ENCODE measurements at places on chromosomes 2 and 18.

- no peak for DNase-seq
These were observed 28.7 kb downstream of the ESCO1 start for GRCh38 chr18:21571772-21572171.

DNA sequence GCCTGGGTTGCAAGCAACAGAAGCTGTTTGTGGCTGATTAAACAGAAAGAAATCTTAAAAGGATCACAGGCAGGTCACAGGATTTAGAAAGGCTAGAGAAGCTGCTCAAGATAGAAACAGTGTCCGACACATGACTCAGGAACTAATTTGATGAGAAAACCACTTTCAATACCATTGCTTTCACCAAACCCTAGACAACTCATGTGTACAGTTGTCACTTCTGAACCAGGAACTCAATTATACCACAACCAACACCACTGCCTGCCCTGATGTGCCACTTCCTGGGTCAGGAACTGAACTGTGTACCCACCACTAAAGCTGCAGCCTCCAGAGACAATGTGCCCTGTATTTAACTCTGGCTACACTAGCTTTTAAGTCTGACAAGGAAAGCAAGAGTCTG is 56.0 kb downstream of the TMEM247 start:
- DNase-seq = peak; percentile 45

DNA sequence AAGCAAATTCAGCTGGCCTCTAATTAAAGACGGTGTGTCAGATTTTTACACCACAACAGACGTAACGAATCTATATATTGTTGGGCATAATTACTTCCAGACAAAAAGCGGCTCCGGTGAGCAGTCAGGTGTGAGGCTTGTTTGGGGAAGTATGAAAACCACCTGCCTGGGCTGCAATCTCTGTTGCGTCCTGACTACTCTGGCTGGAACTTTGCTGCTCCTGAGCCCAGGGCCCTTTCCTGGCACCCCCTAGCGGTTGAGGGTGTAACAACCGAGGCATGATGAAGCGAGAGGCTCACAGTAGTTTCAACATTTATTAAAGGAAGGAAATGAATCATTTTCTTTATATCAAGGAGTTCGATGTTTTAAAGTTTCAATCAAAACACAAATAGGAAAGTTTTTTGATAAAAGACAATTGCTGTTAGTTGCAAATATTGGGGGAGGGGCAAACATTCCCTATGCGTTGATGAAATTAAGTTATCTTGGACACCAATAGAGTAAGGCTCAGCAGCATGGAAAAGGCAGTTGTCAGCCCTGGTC is 10.6 kb upstream of the ITGB6 start:
- DNase-seq = peak; percentile 67

GRCh38 chr2:101036562-101036961 is 34.5 kb downstream of the RPL31 start:
- DNase-seq = peak; percentile 36

DNA sequence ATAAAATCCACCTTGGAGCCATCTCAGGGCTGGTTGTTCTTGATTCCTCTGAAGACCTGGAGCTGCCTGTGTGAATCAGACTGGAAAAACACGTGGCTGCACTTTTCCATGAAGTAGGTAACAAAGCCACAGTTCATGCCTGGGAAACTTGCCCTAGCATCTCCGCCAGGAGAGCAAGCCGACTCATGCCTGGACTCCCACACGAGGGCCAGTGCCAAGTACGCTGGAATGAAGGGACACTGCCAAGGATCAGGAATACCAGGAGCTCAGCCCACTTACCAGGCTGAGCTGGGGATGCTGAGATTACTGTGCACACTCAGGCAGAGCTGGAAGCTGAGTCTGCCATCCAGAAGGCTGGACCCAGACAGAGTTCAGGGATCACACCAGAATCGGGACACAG is 10.9 kb upstream of the FHL2 start:
- DNase-seq = peak; percentile 95

DNA sequence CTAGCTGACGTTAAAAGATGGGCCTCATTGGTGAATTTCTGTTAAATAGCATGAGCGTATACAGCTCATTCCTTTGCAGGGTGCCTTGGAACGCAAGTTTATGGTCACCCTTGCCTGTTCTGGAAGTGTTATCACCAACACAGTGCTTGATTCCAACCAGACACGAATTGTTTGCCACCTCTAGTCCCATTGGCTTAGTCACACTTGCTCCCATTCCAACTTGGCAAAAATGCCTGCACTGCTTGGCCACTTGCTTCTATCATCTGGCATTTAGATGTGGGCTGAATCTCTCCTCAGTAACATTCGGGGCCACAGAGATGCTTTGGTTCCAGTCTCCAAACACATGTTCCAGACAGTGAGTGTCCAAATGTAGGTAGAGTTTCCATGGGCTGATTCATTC is 27.5 kb upstream of the ACVR1 start:
- DNase-seq = no peak

DNA sequence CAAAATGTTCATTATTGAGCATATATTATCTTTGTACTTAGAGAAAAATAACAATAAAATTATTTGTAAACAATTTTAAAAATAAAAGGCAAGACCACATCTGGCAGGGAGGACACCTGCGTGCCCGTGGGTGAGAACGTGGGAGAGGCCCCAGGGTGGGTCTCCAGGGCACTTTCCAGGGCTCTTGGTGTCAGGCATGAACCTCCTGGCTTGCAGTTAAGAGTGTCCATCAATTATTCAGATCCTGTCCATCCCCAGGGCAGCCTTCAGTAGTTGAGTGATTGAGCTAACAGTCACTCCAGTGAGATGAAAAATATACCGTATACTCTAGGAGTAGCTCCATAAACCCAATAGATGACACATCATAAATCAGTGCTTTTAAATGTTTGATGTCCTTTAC is 49.7 kb downstream of the TPO start:
- no peak for DNase-seq

- no peak for DNase-seq
These were observed 51.1 kb downstream of the WDFY1 start for GRCh38 chr2:223894009-223894408.

GRCh38 chr18:79314838-79315388 is 80.8 kb upstream of the NFATC1 start:
- DNase-seq = no peak

DNA sequence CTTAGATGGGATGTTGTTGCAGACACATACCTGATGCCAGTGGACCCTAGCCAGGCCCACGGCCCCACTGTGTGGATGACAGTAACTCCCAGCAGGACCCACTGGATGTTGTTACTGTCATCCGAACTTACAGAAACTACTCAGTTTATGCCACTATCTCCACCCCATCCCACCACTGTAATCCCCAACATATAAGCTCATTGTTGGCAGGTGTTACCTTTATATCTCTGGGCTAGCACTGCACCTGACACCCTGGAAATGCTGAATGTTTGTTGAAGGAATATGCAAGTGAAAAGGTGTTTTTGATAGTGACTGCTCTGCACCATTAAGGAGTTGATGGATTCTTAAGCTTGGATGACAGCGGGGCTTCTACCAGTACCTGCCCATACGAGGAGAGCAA is 133.5 kb upstream of the ASB18 start:
- DNase-seq = no peak

GRCh38 chr18:43589611-43590151 is 312.4 kb upstream of the SYT4 start:
- no peak for DNase-seq

GRCh38 chr2:31235504-31235902 is 1.6 kb downstream of the EHD3 start:
- DNase-seq = peak; percentile 85

DNA sequence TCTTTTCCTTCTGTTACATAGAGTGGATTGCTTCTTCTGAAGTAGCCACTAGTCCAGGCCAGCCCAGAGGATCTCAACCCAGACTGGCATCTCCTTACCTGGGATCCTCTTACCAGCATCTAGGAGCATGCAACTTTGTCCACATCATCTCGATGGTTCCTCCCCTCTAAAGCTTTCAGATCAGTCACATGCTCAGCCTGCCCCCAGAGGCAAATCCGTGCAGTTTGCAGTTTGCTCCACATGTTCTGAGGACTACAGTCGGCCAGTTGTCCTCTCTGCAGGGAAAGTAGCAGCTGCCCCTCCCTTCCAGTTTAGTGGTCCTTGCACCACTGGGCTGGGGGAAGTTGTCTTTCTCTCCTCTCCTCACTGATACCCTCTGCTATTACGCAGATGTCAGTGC is 259.8 kb upstream of the APCDD1 start:
- no peak for DNase-seq

GRCh38 chr18:55579501-55580270 is 8.3 kb downstream of the TCF4 start:
- peak; percentile 78 for DNase-seq

- DNase-seq = peak; percentile 79
These were observed 13.4 kb upstream of the BOK start for GRCh38 chr2:241545106-241545505.

DNA sequence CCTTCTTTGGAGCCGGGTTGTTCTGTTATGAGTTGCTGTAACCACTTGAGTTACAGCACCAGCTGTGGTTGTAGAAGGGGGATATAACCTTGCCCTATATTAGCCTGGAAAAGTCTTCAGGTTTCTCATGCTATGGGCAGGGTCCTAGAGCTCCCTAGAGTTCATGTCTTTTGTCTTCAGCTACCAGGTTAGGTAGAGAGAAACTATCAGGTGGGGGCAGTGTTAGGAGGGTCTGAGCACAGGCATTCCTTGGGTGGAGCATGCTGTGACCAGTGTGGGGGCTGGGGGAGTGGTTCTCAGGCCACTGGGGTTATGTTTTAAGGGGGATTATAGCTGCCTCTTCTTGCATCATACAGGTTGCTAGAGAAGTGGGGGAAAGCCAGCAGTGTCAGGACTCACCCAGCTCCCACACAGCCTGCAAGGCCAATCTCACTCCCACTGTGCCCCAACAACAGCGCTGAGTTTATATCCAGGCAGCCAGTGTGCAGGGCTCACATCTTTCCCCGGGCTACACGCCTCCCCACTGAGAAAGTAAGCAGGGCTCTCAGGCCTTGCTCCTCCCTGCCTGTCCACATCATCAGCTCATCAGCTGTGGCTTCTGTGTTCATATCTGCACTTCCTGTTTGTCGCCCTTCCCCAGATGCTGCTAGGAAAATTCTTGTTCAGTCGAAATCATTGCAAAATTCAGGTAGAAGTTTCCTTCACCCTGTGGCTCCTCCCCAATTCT is 133.8 kb upstream of the NRXN1 start:
- DNase-seq = peak; percentile 3

- peak; percentile 80 for DNase-seq
These were observed 30.3 kb upstream of the SLC30A6 start for GRCh38 chr2:32135409-32135808.

DNA sequence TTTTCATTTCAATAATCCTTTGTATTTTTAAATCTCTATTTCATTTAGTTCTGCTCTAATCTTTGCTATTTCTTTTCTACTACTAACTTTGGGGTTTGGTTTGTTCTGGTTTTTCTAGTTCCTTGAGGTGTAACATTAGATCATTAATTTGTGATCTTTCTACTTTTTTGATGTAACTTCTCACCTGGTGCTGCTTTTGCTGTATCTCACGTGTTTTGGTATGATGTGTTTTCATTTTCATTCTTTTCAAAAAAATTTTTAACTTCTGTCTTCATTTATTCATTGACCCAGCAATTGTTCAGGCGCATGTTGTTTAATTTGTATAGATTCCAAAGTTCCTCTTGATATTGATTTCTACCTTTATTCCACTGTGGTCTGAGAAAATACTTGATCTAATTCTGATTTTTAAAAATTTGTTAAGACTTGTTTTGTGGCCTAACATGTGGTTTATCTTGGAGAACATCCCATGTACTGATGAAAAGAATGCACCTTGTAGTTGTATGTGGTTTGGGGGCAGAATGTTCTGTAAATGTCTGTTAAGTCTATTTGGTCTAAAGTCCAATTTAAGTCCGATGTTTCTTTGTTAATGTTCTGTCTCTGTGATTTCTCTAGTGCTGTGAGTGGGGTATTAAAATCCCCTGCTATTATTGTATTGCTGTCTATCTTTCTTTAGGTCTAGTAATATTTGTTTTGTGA is 17.3 kb upstream of the MALT1 start:
- peak; percentile 20 for DNase-seq

DNA sequence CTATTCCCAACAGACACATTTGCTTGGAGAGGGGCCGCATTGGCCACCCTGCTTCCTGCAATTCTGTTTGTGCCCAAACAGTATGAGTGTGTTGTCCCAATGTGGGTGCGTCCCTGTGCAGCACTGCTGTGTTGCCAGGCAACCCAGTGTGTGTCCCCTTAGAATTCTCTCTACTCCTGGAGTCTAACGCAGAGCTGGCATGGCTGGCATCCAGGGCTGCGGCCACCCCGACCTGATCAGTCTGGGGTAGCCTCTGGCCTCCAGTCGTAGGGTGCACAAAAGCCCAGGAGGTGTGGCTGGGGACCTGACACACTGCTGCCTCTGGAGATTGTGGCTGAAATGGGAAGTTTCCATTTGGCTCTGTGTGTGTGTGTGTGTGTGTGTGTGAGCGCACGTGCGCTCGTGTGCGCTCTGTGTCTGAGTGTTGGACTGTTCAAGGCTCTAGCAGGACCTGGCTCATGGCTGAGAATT is 48.0 kb downstream of the TEX44 start:
- no peak for DNase-seq

- no peak for DNase-seq
These were observed 101.4 kb downstream of the WDPCP start for GRCh38 chr2:63486861-63487290.

DNA sequence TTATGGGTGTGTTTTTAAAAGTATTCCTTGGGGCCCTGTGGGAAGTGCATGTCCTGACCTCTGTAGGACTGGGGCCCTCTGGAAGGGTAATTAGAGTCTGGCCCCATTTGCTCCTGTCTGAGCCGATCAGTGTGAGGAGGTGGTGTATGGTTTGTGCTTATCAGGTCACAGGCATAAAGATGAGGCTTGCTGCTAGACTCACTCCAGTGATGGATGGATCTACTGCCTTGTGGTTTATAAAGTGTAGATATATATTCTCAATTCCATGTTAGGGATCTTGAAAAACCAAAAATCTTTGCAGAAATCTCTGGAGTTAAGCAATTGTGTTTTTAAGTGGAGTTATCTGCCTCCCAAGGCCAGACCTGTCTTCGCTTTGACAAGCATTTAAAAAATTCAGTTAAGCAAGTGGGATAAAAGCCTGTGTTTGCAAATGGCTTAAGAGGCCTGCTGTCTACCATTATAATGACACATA is 182.4 kb downstream of the PTPRM start:
- DNase-seq = peak; percentile 99

DNA sequence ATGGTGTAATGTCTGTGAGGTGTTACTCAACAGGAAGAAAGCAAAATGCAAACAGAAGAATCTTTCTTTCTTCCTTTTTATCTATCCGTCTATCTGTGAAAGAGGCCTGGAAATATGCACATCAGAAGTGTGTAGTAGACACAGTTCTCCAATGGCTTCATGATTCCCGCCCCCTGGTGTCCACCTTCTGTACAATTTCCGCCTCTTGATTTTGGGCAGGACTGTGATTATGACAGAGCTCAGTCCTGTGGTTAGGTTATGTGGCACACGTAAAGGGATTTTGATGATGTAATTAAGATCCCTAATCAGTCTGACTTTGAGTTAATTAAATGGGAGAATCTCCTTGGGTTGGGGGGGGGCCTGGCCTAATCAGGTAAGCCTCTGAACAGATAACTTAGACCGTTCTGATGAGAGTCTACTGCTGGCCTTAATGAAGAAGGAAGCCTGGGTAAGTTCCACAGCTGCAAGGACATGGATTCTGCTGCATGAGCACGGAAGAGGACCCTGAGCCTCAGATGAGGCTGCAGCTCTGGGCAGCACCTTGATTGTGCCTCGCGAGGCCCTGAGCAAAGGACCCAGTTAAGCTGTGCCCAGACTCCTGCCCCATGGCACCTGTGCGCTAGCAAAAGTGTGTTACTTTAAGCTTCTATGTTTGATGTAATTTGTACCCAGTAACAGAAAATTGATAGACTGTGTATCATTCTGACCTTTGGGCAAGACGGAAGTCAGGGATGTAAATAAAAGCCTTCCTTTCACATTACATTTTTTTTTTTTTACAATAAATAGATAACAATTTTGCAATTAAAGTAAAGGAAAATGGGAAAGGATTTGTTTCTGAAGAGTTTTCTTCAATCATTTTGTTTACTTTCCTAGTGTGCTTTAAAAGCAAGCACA is 11.3 kb upstream of the KCNF1 start:
- peak; percentile 22 for DNase-seq
